ENCODE measurements at places on chromosomes 3 and 15.

DNA sequence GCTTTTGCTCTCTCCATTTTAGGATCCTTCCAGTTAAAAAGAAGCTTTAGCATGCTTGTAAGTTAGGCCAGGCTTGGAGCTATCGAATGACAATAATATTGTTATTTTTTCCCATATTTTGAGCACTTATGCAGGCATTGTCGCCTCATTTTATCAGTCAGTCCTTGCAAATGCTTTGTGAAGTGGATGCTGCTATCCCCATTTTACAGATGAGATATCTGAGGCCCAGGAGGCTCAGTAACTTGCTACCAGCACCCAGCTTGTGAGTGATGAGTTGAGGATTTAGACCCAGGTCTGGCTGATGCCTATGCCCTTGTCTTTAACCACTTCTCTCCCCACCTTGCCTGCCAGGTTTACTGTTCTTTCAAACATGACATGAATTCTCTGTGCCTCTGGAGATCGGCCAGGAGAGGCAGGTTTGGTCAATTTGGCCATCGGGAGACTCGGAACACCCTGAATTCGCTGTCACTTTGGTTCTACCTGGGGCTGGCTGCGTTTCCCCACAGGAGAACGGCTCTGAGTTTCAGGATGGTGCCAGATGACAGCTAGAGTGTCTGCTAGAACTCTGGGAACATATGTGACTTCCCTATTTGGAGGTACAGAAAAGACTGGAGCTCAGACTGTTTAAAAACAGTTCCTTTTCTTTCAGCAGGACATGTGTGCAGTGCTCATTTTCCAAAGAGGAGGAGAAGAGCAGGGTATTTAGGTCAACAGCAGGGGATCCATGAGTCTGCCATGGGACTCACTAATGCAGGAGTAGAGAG lies 25.5 kb upstream of the ZNF710 start:
- DNase-seq = no peak

- peak; percentile 78 for DNase-seq
Measured at GRCh38 chr3:196688349-196688748, 23.7 kb downstream of the CEP19 start.

DNA sequence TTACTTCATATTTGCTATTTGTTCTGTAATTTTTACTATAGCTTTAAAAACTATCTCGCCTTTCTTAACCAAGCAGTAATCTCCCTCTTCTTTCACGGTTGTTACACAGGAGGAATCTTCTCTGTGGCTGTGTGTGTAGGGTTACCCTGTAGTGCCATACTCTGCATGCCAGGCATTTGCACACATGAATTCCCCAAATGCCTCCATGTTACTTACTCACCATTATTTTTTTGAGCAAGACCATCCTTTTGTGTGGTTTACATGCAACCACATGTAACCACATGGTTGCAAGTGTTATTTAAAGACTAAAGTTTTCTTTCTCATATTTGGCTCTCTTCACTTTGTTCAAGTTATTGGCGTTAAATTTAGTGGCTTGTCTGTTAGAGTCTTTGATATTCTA lies 45.5 kb downstream of the HPS3 start:
- DNase-seq = no peak

DNA sequence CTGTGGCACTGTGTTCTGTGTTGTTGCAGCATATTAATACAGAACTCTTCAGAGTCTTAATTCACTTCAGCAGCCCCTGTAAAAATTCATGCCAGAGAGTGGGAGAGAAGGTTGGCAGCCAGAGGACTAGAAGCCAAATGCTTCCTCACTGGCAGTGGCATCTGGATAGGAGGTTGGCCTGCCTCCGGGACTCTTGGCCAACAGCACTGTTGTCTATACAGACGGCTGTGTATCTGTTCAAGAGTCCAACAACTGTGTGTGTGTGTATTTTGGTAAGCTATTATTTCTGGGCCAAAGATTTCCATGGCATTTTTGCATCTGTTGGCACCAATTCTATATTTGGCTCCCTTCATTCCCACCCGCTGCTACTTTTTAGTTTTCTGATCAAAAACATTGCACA lies 156.0 kb upstream of the SOX2 start:
- DNase-seq = no peak

DNA sequence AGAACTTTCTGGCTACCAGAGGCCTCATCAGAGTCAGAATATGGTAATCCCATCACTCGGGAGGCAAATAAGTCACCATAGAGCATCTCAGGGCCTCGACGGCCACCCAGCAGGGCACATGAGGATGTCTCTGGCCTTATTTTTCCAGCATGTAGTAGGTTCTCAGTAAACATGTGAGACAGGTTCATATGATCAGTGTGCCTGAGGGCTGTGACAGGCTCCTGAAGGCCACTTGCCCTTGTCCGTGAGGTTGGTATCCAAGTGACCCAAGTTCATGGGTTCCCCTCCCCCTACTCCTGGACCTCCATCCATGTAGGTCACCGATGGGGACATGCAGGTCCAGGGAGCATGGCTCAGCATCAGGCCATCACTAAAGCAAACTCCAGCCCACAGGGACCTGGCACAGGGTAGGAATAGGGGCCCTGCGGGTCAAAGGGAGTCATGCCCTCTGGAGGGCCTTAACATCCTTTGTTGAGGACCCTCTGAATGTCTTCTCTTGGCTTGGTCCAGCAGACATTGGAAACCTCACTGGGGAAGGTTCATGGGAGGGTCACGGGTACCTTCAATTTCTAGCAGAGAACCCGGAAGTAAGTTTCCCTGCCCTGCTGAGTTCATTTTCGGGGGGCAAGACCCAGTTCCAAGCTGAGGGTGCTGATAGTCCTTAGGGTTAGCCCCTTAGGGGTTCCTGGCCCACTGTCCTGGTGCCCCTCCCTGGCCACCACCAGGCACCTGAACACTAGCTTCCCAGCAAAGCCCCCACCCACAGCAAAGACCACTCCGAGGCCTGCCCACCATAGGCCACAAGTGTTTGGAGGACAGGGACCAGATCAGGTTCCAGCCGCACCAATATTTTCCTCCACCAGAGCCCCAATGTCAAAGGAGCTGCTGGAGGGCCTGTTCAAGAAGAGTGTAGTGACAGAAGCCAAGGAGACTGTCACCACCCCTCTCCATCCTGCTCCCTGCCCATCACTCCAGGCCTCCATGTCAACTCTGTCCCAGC lies 61.1 kb downstream of the ZNF445 start:
- no peak for DNase-seq

DNA sequence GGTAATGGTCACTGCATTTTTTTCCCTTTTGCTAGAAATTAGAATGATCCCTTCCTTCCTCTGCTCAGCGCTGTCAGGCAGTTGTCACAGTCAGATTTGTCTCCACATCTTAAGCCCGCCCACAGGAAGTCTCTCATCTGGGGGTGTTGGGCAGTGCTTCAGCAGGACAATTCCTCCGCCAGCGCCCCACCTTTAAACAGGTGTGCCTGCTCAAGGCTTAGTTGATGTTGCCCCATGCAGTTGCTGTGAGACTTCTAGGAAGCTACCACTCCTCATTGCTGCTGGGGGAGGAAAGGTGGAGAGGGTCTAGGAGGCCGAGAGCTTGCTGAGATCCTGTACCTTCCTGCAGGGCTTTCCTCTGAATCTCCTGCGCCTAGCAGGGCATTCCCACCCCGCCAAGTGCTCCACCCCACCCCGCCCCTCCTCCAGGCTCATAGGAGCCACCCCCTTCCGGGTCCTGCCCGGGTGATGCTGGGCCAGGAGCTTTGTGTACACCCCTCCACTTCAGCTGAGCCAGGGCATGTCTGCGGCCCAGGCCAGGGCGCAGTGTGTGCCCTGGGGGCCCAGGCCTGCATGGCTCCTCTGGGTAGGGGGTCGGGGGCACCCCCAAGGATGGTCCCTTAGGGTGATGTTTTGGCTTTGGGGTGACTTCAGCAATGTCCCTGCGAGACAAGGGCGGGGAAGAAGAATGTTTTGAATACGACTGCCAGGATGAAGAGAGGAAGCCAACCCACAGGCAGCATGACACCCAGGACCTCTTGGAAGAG lies 68.7 kb downstream of the TRAK1 start:
- DNase-seq = peak; percentile 15

GRCh38 chr3:67241084-67241483 lies 243.0 kb downstream of the KBTBD8 start:
- DNase-seq = no peak

GRCh38 chr15:51751697-51752683 lies 593 bp downstream of the TMOD2 start:
- no peak for DNase-seq

- DNase-seq = no peak
Measured at GRCh38 chr3:10162185-10162584, 2.5 kb upstream of the IRAK2 start.
